ENCODE measurements at places on chromosomes 6 and 20.

DNA sequence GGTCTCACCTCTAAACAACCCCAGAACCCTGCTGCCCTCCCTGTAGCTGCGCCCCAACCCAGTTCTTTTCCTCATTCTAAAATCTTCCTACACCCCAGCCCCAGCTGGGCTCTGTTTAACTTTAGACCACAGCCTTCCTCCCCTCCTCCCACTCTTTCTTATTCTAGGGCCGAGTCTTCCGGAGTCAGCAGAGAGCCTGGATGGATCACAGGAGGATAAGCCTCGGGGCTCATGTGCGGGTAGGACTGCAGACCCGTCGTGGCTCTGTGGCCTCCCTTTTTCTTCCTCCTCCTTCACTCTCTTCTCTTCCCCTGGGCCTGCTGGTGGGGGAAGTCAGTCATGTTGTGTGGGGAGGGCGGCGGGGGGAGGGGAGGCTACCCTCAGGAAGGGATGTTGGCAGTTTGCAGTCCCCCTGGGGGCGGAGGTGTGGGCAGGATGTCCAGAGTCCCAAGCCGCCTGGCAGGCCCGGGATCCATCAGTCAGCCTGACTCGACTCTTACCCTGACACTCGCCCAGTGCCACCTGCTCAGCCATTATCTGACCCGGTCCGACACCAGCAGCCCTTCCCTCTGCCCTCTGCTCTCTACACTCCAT lies 8.1 kb downstream of the CAPN11 start:
- DNase-seq: no peak

DNA sequence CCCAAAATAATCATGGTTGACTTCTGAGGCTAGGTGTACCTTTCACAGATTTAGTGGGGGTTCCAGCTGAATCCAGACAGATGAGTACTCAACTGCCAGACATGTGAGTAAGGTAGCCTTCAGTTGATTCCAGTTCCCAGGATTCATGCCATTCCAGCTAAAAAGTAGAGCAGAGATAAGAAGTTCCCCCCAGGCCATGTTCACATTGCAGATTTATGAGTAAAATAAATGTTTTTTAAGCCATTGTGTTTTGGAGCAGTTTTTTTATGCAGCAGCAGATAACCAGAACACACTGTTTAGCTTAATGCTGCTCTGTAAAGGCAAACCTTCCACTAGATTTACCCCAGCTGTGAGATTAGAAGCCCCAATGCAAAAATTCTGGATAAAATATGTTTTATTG lies 245.0 kb downstream of the RFPL4B start:
- no peak for DNase-seq

DNA sequence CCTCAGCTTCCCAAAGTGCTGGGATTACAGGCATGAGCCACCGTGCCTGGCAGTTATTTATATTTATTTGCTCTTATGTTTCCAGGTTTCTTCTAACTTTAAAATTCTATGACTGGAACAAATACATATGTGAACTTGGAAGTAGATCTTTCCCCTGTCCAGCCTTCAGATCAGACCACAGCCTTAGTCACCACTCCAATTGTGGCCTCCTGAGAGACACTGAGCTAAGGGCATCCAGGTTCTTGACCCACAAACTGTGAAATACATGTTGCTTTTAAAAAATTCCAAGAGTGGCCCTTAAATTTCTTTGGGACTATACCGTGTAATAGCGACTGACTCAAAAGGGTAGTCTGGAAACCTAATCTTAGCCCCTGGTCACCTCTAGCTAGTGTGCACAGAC lies 1.5 kb upstream of the ADGRG6 start:
- no peak for DNase-seq

DNA sequence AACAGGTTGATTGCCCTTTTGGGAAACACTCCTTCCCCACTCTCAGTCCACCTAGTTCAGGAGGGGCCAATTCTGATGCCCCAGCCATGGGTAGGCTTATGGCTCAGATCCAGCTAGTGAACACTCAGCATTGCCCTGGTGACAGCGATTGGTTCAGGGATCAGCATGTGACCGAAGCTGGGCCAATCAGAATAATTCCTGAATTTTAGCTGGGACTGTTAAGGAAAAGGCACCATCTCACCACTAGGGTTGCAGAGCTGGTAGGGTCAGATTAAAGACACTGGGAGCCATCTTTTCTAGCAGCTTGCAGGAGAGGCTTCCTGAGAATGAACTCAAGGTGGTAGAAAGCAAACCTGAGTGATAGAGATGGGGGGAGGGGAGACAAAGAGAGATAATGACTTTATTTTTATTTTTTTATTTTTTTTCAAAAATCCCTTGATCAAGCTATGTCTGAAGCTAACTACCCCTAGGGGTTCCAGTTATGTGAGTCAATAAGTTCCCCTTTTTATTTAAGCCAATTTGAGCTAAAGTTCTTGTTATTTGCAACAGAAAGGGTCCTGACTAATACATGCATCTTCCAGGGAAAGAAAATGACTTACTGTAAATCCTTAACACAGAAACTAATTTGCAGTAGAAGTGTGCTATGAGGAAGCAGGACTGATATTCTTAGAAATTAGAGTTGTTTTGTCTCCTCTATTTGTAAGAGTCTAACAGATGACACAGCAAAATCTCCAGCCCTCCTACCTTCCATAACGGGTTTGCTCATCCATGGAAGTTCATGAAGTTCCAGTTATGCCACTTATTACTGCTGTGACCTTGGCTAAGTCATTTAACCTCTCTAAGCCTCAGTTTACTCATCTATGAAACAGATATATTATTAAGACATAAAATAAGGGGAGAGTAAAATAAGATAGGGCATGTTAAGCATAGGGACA lies 44.7 kb downstream of the EYA2 start:
- no peak for DNase-seq

- no peak for DNase-seq
These were observed 134.1 kb upstream of the CITED2 start for GRCh38 chr6:139508576-139508975.

DNA sequence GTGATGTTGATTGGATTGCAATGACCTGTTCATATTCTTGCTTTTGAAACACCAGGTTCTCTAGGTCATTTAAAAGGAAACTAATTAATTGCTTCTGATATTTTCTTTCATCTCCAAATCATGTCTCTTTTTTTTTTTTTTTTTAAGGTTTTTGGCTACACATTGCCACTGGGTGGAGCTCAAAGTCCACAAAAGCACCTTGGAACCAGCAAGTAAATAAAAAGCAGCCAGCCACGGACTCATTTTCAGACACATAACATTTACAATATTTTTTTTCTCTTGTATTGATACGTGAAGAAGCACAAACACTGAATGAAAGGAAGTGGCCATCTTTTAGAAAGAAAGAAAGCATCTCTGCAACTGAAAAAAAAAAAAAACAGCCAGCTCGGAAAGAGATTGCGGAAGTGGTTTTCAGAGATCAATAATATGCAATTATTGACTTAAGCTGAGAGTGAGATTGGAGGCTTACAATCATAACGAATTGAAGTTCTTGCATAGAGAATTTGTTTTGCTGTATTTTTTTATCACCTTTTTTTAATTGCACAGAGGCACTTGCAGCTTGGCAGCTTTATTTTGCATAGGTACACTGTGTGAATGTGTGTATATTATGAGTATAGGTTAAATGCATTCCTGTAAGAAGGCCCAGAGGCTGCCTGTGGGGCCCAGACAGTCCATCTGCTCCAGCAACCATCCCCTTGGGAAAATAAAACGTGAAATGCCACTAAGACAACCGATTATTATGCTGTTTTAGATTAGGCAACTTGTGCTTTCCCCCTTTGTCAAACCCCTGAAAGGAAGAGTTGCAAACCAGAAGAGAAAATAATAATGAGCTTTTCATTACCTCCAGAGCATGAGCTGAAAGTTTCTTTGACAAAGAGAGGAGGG lies 28.2 kb downstream of the CGA start:
- DNase-seq: no peak

- no peak for DNase-seq
These were observed 150.5 kb upstream of the PTPN1 start for GRCh38 chr20:50359607-50360217.

DNA sequence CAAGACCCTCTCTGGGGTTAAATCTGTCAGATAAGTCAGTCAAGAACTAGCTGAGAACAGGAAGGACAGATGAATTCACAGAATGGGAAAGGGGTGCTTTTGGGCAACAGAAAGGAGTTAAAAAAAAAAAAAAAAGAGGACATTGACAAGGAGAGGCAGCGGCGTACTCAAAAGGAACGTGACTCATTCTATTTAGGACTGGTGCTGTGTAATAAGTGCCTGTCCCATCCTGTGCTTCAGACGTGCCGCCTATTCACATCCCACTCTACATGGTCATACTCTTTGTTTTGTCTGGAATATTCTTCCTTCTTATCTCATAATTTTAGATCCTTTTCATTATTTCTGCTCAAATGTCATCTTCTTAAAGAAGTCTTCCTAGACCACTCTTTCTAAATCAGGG lies 101.1 kb upstream of the EMILIN3 start:
- no peak for DNase-seq

DNA sequence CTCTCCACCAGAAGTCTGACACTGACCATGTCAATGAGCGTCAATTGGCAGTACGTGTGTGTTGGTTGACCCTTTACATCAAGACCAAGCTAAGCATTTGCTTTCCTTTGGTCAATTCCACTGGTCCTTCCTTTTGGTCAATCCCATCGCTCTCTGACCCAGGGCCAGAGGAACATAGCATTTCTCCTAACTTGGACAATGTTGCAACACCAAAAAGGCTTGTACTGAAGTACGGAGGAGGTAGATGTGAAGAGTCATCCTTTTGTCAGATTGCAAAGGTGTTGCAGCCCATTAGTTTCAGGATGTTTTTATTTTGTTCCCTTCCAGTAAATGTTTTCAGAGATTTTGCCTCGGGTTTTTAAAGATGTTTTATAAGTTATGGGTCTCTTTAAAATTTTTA lies 24.6 kb downstream of the EDN1 start:
- no peak for DNase-seq

DNA sequence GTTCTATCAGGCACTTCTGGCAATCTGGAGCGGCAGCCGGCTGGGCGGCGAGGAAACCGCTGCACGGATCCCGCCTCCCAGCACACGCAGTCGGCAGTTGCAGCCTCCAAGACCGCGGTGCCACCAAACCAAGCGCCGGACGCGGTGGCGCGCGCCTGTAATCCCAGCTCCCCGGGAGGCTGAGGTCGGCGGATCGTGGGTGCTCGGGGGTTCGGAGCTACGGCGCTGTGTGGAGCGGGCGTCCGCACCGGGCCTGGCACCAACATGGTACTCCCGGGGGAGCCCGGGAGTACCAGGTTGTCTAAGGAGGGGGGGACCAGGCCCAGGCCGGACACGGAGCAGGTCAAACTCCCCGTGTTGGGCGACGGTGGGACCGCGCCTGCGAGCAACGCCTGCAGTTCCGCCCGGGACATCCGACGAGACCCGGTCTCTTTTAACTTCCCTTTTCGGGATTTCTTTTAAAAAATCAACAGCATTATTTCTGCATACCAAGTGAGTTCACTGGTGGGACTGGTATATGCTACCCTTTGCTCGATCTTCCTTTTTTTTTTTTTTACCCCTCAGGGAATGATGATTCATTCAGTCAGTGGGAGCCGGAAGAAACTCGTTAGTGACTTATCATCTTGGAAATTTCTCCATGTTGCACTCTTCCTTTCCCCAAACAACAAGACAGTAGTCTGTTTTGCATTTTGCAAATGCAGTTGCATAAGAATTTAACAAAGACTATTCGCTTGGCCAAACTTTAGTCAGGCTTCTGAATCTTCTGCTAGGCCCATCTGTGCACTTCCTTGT lies 27.6 kb downstream of the ZNF311 start:
- no peak for DNase-seq

- DNase-seq: no peak
These were observed 828.6 kb upstream of the CITED2 start for GRCh38 chr6:140202964-140203515.

GRCh38 chr6:141097471-141097870 lies 1035.3 kb upstream of the GJE1 start:
- DNase-seq: no peak

DNA sequence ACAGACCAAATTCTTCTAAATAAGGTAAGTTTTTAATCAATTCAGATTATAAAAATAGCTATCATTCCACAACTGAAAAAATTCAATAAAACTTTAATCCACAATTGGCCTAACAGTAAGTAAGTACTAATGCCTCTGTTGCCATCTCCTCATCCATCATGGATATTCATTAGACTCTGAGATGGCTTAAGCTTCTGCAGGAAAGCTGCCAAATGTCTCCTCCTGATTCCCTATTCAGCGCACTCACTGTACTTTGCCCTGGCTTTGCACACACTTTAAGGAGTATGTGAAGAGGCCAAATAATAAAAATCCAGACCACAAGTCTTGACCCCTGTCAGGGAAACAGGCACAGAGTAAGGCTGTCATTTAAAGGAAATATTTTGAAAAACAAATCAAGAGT lies 23.6 kb downstream of the PGM3 start:
- DNase-seq: no peak

GRCh38 chr6:169905041-169905807 lies 153.8 kb downstream of the ERMARD start:
- DNase-seq: no peak

DNA sequence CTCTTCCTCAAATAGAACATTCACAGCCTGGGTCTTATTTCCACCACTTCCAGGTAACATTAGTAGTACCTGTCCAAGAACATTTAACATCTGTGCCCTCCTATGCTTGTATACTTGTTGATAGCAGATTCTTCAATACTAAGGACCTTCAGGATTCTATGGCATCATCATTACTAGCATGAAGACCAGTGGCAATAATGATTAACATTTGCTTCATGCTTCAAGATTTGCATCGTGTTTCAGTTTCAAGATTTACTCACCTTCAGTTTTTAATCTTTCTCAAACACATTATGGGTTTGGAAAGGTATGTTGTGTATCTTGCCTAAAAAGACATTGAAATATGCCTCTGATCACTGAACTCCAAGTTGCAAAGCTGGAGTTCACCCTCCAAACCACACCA lies 412.8 kb upstream of the NRSN1 start:
- DNase-seq: no peak

DNA sequence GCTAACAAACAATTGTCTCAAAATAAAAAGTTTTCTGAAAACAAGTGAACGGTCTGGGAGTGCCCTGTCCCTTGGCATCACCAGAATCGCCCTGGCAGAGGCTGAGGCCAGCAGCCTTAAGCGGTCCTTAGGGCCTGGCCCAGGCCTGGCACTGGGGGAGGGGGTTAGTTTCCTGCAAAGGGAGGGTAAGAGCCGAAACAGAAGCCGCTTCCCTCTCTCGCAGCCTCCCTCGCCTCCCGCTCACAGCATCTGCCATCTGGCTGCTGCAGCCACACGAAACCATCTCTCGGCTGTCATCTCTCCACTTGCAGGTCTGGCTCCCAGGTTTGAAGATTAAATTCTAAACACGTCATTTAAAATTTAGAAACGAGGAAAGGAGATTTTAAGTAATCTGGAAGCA lies 31.5 kb downstream of the PMEPA1 start:
- no peak for DNase-seq

DNA sequence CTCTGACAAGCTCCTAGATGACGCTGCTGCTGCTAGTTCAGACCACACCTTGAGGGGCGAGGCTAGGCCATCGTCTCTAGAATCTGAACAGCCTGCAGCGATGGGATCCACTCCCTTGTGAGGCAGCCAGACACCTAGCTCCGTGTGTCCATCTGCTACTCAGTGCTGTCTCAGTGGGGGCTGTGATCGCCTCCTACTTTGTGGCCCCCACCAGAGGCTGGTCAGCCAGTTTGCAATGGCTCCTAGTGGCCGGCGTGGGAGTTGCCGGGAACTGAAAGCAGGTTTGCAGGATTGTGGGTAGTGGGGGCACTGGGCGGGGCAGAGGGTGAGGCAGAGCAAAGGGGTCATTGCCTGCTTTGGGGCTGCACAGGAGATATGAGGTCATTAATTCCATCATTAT lies 2.8 kb downstream of the CCN5 start:
- DNase-seq: no peak
